ENCODE measurements at places on chromosomes 5 and 9.

DNA sequence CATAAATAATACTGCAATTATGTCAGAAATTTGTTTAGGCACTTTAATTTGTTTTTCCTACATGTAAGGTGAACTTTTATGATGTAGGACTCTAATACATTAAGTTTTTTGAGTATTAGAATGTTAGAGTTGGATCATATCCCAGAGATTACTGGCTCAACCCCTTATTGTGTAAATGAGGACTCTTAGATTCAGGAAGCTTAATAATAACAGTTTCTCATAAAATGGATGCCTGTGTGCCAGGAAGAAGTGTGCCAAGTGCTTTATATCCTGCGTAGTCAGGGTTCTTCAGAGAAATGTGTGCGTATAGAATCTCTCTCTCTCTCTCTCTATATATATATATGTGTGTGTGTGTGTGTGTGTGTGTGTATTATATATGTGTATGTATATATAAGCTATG is 388.5 kb downstream of the CAAP1 start:
- no peak overlapping the region for H3K4me3 ChIP-seq
- no peaks in the 10 kb centered on the region for H3K36me3 ChIP-seq
- no peaks in the 10 kb centered on the region for H3K4me1 ChIP-seq
- no peak overlapping the region for H3K27ac ChIP-seq
- DNase-seq, result no peak
- H3K27me3 ChIP-seq, result no peaks in the 10 kb centered on the region

GRCh38 chr5:179119415-179120170 is 59.4 kb downstream of the ZNF354C start:
- H3K4me3 ChIP-seq, result no peak overlapping the region
- H3K27me3 ChIP-seq, result no peaks in the 10 kb centered on the region
- no peaks in the 10 kb centered on the region for H3K4me1 ChIP-seq
- H3K36me3 ChIP-seq, result no peaks in the 10 kb centered on the region
- DNase-seq, result no peak

GRCh38 chr9:133057553-133057952 is 4.2 kb upstream of the CEL start:
- no peak overlapping the region for H3K4me3 ChIP-seq
- peak overlapping the region; percentile 65 for H3K27ac ChIP-seq
- H3K4me1 ChIP-seq, result peaks cover 26% of the 10 kb centered on the region
- H3K27me3 ChIP-seq, result no peaks in the 10 kb centered on the region
- no peak for DNase-seq

DNA sequence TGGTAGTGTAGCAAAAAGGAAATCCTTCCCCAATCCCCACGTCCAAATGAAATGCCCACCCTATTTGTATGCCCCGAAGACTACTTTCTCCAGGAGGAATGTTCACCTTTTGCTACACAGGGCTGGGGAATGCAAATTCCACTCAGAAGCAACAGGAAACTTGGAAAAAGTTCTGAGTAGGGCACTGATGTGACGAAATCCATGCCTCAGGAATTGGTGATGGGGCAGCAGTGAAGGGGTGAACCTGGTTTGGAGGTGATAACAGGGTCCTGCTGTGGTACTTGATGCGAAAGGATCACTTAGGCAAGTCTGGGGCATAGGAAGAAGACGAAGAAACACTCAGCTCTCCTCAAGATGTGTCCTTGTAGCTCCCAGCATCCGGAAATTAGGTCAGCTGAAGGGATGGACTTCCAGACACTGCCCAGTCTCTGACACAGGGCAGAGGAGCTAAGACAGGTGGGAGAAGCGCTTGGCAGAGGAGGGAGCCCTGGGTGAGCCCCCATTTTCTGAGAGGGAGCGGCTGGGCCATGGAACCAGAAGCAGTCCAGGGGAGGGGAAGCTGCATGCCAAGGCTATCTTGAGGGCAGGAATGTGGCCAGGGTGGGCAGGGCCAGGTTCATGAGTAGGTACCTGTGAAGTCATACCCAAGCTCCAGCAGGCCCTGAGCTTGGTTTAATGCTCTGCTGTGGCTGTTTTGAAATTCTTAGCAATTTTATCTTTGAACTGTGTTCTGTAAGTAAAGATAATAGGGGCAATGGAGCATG is 22.2 kb upstream of the MVB12B start:
- H3K27me3 ChIP-seq, result no peaks in the 10 kb centered on the region
- no peak overlapping the region for H3K27ac ChIP-seq
- DNase-seq, result no peak

DNA sequence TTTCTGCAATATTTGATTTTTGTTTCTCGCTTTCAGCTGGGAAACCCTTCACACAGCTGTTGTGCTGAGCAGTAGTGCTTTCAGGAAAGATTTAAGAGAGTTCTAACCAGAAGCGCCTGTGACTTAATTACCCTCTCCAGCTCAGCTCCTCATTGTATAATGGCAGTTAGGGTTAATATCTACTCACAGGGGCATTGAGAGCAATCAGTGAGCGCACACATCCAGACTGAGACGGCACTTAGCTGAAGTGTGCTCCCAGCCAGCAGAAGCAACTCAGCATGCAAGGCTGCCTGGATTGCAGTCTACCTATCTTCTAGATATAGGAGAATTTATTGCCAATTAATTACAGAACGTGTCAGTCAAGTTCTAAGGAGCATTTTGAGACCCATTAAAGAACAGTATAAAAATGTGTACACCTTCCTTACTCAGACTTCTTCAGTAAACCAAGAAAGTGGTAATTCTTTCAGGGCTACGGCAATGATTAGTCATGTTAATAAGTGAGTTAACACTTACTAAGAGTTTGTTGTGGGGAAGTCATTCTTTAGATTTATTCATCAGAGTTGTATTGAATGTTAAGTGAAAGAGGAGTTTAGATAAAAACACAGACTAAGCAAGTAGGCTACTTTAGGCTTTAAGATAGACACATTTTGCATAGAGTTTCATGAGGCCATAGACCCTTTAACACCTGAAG is 111.7 kb upstream of the PCAT7 start:
- H3K36me3 ChIP-seq, result peaks cover 72% of the 10 kb centered on the region
- H3K27ac ChIP-seq, result no peak overlapping the region
- H3K4me1 ChIP-seq, result peaks cover 2% of the 10 kb centered on the region
- no peak for DNase-seq
- H3K27me3 ChIP-seq, result no peaks in the 10 kb centered on the region

DNA sequence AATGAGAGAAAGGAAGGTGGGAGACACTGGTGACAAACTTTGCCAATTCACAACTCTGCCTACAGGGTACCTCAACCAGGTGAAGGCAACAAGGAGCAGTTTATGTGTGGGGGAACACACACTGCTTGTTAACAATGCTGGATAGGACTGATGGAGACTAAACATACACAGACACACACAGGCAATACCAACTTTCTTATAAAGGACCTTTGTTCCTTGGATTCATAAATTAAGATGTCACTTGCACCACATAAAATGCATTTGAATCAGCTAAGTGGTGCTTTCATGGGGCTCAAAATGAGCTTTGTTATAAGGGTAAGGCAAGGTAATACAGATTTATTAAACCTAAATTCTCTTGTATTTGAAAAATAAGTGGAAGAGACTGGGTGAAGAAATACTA is 4.0 kb downstream of the TSTD2 start:
- no peak for DNase-seq
- no peak overlapping the region for H3K4me3 ChIP-seq
- no peaks in the 10 kb centered on the region for H3K27me3 ChIP-seq
- peaks cover 22% of the 10 kb centered on the region for H3K4me1 ChIP-seq

- no peak overlapping the region for H3K4me3 ChIP-seq
- H3K27me3 ChIP-seq, result no peaks in the 10 kb centered on the region
- H3K4me1 ChIP-seq, result peaks cover 4% of the 10 kb centered on the region
These were observed 128.5 kb upstream of the IQGAP2 start for GRCh38 chr5:76274571-76274970.

GRCh38 chr9:123387686-123388085 is 31.7 kb downstream of the CRB2 start:
- DNase-seq, result no peak
- peaks cover 8% of the 10 kb centered on the region for H3K36me3 ChIP-seq
- H3K4me1 ChIP-seq, result peaks cover 2% of the 10 kb centered on the region
- H3K27me3 ChIP-seq, result no peaks in the 10 kb centered on the region
- H3K27ac ChIP-seq, result no peak overlapping the region
- H3K4me3 ChIP-seq, result no peak overlapping the region

DNA sequence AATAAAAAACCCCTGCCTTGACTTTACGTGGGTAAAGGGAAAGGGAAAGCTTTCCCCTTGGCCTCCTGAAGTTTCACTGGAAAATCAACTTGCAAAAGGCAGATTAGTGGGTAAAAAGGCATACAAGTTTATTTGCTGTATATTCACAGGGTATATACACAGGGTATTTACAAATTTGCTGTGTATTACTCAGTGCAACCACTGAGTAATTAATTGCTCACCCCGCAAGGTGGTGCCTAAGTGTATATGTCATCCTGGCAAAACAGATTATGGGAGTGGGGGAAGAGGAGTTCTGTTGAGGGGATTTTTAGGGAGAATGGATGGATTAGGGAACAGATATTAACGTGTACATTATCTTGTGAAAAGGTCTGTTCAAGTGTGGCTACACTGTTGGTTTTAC is 7.1 kb upstream of the RARS1 start:
- H3K27ac ChIP-seq, result no peak overlapping the region
- H3K27me3 ChIP-seq, result no peaks in the 10 kb centered on the region
- H3K4me3 ChIP-seq, result no peak overlapping the region
- H3K36me3 ChIP-seq, result no peaks in the 10 kb centered on the region
- peaks cover 9% of the 10 kb centered on the region for H3K4me1 ChIP-seq

DNA sequence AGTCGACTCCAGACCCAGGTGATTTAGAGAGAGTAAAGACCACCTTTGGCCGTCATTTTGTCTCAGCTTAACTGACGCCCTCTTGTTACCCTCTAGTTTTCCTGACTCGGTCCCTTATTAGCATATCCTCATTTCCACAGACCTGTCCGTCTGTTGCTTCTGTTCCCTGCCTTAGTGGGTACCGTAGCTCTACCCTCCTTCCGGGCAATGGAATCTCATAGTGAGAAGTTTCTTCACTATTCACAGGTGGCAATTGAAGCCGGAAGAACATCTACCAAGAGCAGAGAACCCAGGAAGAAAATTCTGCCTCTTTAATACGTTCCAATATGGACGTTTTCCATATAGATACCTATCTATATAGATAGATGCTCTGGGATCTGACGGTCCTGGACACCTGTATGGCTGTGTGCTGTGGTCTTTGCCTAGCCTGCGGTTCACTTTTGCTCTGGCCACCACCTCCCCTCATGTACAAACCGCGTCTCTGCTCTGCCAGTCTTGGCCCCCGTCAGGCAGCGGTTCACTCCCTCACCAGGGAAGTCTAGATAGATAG is 652 bp upstream of the TMEM161B start:
- H3K27me3 ChIP-seq, result no peaks in the 10 kb centered on the region
- peaks cover 21% of the 10 kb centered on the region for H3K36me3 ChIP-seq
- no peak for DNase-seq
- peak overlapping the region; percentile 98 for H3K4me3 ChIP-seq
- H3K27ac ChIP-seq, result peak overlapping the region; percentile 95

GRCh38 chr5:91484662-91485061 is 101.5 kb upstream of the ARRDC3 start:
- DNase-seq, result no peak
- no peak overlapping the region for H3K4me3 ChIP-seq

- H3K27ac ChIP-seq, result no peak overlapping the region
- no peaks in the 10 kb centered on the region for H3K4me1 ChIP-seq
- H3K4me3 ChIP-seq, result no peak overlapping the region
- H3K36me3 ChIP-seq, result no peaks in the 10 kb centered on the region
- peaks cover 44% of the 10 kb centered on the region for H3K27me3 ChIP-seq
These were observed 9.5 kb upstream of the PPP3R2 start for GRCh38 chr9:101604296-101604695.

DNA sequence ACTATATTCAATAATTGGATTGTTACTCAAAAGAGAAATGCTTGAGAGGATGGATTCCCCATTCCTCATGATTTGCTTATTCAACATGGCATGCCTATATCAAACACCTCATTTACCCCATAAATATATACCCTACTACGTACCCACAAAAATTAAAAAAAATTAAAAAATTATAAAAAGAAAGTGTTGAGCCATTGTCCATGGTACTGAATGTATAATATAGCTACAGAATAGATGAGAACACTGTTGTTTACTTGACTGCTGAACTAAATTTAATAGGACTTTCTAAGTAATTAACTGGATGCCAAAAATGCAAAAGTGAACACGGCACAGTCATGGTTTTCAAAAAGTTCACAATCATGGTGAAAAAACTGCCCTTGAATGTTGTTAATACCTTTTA is 725.8 kb downstream of the KCTD16 start:
- H3K27me3 ChIP-seq, result no peaks in the 10 kb centered on the region
- H3K27ac ChIP-seq, result no peak overlapping the region
- no peaks in the 10 kb centered on the region for H3K4me1 ChIP-seq
- DNase-seq, result no peak
- no peak overlapping the region for H3K4me3 ChIP-seq

DNA sequence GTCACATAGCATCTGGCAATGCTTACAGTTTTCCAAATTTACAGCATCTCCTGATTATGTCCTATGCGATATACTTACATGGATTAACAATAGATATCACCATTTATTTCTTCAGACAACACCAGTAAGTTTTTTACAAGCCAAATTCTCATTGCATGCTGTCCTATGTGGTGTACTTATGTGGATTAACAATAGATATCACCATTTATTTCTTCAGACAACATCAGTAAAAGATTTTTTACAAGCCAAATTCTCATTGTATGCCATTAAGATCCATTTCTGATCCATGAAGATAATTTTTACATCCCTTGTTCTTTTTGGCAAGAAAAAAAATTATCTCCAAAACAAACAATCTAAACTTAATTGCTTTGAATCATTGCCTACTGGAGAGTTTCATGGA is 340.9 kb downstream of the KCNN2 start:
- H3K4me1 ChIP-seq, result no peaks in the 10 kb centered on the region
- no peak overlapping the region for H3K27ac ChIP-seq
- H3K36me3 ChIP-seq, result no peaks in the 10 kb centered on the region
- H3K27me3 ChIP-seq, result no peaks in the 10 kb centered on the region
- DNase-seq, result no peak
- H3K4me3 ChIP-seq, result no peak overlapping the region

- H3K36me3 ChIP-seq, result no peaks in the 10 kb centered on the region
- no peak overlapping the region for H3K4me3 ChIP-seq
- H3K27me3 ChIP-seq, result peaks cover 27% of the 10 kb centered on the region
- no peaks in the 10 kb centered on the region for H3K4me1 ChIP-seq
These were observed 53.7 kb downstream of the GGTA1 start for GRCh38 chr9:121445986-121446385.

GRCh38 chr5:16936150-16936988 is at the start of gene MYO10:
TSS of gene MYO10 (minus strand) at chr5:16936288. CDS start at chr5:16935808, 480 bp downstream.
- no peak within 1 kb of the TSS for H3K27ac ChIP-seq
- DNase-seq, result no peak
- H3K36me3 ChIP-seq, result no peaks in the 10 kb centered on the region
- peak within 1 kb of the TSS; percentile 58 for H3K4me3 ChIP-seq

Measured in effector memory CD8-positive, alpha-beta T cell (primary cell).